ENCODE measurements at places on chromosomes 2 and 18.

- DNase-seq = no peak
These were observed 57.9 kb downstream of the SNORC start for GRCh38 chr2:232927793-232928550.

DNA sequence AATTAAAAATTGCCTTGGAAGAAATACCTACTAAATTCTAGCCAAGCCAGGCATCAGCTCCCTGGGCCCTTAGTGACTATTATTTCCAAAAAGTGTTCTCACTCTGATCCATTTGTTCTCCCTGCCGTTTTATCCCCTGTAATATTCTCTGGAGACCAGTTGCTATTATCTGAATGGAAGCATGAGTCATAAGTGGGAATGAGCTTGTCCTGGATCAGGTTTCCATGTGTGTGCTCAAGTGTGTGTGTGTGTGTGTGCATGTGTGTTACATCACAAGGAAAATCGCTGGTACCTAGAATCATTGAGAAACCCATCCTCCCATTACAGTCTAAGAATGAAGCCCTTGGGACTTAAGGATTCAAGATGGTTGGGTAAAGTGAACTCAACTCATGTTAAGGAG is 130.3 kb upstream of the CXCR4 start:
- no peak for DNase-seq

DNA sequence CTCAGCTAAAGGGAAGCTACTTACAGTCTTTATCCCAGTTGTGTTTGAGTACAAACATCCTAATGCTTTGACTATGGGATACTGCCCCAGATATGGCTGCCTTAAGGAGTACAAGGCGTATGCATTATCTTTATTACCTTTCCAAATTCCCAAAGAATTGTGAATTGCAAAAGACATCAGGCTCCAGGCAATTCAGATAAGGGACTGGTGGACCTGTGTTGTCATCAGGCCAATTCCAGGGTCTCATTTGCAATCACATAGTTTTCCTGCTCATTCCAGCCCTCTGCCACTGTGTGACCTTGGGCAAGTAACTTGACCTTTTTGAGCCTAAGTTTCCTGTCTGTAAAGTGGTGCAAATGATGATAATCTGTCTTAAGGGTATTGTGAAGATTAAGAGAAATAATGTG is 137.5 kb downstream of the FMNL2 start:
- no peak for DNase-seq

DNA sequence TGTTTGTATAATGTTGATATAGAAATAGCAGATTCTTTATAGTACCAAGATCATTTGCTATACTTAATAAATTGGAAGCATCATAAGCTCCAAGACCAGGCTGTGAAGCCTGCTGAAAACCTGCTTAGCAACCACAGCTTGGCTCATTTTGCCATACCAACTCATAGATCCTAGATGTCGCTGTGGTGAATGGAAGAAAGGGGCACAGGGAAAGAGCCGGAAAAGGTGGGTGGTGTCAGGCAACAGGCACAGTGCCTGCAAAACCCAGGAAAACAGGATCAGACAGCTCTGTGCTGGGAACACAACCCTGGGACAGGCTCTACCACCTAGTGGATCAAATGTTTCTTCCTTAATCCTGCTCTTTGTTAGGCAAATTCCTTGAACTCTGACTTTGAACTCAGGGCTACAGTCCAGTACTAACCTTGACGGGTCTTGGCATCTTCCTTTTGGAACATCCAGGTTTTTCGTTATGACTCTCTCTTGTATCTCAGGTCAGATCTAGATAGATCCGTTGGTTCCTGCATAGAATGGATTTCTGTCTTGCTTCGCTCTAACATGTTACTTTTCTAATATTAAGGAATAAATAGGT is 31.6 kb downstream of the TWSG1 start:
- no peak for DNase-seq

DNA sequence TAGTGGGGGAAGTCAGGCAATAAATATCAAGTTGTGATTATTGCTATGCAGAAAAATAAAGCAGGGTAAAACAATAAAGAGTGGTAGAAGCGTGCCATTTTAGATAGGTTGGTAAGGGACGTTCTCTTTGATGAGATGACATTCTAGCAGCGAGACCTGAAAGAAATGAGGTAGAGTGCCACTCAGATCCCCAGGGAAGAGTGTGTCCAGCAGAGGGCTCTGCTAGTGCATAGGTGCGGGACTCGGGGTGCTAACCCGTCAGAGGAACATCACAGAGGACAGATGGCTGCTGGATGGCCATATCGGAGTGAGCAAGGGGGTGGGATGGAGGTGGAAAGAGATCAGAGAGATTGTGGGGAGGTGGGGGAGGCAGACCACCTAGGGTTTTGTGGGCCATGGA is 16.3 kb upstream of the GTF2A1L start:
- no peak for DNase-seq

- no peak for DNase-seq
These were observed 12.0 kb upstream of the PAX3 start for GRCh38 chr2:222310747-222311318.

DNA sequence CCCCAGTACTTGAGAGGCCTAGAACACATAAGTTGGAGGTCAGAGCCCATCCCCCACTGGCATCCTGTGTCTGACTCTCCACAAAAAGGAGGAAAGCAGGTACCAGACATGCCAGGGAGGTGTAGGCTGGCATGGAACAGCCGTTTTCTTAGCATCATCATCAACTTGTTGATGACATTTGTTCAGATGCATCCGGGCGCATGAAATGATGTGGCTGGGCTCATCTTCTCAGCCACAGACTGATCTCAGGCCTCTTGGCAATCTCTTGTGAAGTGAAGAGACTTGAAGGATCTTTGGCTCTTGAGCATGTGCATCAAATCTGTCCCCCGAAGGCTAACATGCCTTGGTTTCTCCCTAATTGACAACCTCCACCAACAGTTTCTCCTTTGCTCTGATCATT is 243.3 kb downstream of the TSN start:
- no peak for DNase-seq

DNA sequence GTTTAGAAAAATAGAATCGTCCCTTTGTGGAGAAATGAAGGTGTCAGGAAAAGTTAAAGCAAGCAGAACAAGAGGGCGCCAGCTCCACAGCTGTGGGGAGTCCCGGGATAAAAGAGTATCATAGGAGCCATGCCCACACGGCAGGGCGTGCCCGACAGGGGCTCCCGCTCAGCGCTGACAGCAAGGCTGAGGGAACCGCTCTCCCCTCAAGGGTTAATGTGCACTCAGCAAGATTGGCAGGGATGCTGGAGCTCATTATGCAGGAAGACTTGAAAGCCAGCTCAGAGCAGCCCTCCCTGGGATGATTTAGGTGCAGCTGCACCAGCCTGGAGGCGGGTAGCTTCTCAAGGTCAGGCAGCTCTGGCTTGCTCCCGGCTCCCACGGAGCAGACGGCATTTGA is 500.2 kb downstream of the EIPR1 start:
- no peak for DNase-seq

GRCh38 chr2:142174176-142174575 is 43.4 kb upstream of the LRP1B start:
- DNase-seq = no peak

GRCh38 chr18:12599543-12599942 is 58.4 kb downstream of the SPIRE1 start:
- no peak for DNase-seq

GRCh38 chr2:53114991-53115390 is 652.6 kb upstream of the CHAC2 start:
- no peak for DNase-seq

DNA sequence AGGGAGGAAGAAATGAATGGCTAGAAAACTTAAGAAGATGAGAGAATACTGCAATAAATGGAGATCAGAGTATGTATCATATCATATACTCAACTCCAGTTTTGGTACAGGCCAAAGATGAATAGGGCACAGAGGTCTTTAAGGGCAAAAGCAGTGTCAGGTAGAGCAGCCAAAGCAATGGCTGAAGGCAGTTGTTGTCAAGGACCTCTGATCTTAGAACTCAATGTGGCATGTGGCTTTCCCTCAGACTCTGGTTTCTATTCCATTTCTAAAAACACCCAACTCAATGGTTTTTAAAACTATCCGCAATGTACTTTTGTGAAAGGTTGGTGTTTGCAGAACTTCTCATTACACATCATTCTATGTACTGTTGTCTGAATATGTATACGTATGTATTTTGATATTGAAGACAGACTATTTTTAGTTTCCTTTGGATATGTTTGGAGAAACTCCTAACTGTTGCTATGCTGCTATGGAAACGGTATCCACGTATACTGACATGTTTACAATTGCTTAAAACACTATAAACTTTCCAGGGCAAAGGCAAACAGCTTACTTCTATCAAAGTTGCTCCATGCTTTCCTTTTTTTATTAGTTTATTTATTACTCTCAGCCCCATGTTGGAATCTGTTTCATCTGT is 58.1 kb upstream of the PELI1 start:
- peak; percentile 67 for DNase-seq

DNA sequence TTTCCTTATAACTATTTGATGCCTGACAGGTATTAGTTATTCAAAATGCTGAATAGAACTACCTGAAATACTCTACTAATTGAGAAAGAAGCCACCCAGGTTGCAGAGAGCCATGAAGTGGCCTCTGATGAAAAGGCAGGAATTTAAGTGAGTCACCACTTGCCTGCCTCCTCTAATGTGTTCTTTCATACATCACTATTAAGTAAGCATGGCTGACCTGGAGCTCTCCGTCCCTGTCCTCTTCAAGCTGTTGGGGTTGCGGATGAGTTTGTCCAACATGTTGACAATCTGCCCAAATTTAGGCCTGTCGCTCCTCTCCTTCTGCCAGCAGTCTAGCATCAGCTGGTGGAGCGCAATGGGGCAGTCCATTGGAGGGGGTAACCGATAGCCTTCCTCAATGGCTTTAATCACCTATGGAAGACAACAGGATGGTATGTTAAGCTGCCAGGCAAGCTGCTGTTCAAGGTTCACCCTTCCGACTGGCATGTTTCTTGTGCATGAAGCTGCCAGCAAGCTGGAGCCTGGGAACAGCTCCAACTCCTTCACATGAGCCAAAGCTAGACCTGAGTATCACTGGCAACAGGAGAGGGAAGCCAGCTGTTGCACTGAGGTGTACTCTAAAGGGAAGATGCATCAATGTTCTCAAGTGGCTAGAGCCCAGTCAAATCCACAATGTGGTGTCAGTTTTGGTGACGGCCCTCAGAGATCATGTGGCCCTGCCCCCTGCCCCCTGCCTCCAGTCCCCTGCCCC is 142.2 kb downstream of the EPHA4 start:
- no peak for DNase-seq

- DNase-seq = no peak
These were observed 71.6 kb downstream of the BCL2 start for GRCh38 chr18:63247926-63248325.

DNA sequence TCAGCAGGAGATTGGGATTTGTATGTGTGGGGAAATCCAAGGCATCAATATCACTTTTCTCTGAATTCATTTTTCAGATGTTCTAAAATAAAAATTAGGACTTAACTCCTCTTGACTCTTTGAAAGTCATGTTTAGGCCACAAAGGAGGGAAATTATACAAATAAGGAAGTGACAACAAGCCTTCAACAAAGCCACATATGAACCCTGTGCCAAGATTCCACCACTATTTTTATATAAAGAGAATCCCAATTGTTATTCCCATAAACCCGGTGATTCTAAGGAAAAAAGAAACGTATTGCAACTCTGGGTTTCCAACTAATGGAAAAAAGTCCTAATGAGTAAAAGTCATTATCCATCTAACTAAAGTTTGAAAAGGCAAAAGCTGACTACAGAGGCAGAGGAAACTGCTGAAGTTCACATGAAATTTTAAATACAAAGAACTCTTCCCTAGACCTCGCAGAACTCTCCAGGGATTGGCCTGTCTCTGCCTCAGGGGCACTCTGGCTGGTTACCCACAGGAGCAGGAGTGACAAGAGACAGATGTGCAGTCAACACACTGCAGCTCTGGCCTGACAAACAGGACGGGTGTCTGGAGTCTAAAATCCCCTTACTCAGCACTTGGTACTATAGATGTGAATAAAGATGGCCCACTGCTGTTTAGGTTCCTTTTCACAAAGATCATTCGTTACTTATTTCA is 11.5 kb downstream of the NPC1 start:
- no peak for DNase-seq

GRCh38 chr2:185734658-185735057 is 3.9 kb upstream of the FSIP2 start:
- no peak for DNase-seq

- no peak for DNase-seq
These were observed 1.1 kb upstream of the CDH2 start for GRCh38 chr18:28177828-28178635.

- no peak for DNase-seq
These were observed 41.1 kb downstream of the STK17B start for GRCh38 chr2:196130039-196130825.

- DNase-seq = no peak
These were observed 233.3 kb downstream of the MBD2 start for GRCh38 chr18:53991202-53991601.

DNA sequence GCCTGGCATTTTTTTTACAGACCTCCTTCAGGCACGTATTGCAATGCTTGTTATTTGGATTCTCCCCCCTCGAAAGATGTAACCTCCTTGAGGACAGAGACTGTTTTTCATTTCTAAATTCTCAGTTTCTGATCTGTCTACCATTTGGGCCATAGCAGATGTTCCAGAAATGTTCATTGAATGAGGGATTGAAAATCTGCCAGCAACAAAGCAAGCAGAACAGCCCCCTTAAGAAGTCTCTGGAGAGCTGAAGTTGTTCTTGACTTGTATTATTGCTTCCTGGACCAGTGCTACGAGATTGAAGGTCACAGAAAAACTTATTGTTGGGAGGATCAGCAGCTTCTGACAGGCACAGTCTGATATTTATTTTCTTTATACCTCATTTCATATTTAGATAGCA is 355.5 kb downstream of the EPHA4 start:
- no peak for DNase-seq

GRCh38 chr2:19349911-19350677 is 8.3 kb downstream of the OSR1 start:
- DNase-seq = peak; percentile 30

GRCh38 chr2:129865976-129866375 is 113.5 kb upstream of the RAB6C start:
- no peak for DNase-seq

GRCh38 chr2:3443506-3444084 is 64.1 kb downstream of the TRAPPC12 start:
- DNase-seq = no peak

GRCh38 chr2:224142397-224143312 is 103.6 kb upstream of the SERPINE2 start:
- no peak for DNase-seq

DNA sequence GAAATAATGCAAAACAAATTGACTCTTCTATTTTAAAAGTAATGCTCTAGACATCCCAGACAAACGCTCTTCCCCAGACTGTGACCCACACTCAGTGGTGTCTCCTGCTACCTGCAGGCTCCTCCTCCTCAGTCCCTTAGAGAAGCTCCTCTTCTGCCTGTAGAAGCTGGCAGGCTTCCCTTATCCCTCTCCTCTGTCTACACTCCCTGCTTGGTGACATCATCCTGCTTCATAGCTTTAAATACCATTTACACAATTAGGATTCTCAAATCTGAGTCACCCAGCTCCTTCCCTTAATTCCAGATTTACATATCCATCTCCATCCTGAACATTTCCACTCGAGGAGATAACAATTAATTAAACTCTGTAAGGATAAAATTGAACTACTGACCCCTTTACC is 167.9 kb downstream of the FBXO15 start:
- DNase-seq = no peak

- DNase-seq = no peak
These were observed 48.8 kb downstream of the SLC4A1AP start for GRCh38 chr2:27712522-27712921.

Data from CD4-positive, alpha-beta T cell treated with Interleukin-4 for 4 hours (primary cell).